Aorta (tissue), 5 donors: ENCODE measurements at places on chromosomes 3 and 15.

GRCh38 chr3:126836220-126836860 lies 132.3 kb downstream of the CHCHD6 start:
- H3K4me1 ChIP-seq, result no peaks in the 10 kb centered on the region
- no peak overlapping the region for H3K4me3 ChIP-seq
- no peaks in the 10 kb centered on the region for H3K27me3 ChIP-seq
- H3K27ac ChIP-seq, result no peak overlapping the region

DNA sequence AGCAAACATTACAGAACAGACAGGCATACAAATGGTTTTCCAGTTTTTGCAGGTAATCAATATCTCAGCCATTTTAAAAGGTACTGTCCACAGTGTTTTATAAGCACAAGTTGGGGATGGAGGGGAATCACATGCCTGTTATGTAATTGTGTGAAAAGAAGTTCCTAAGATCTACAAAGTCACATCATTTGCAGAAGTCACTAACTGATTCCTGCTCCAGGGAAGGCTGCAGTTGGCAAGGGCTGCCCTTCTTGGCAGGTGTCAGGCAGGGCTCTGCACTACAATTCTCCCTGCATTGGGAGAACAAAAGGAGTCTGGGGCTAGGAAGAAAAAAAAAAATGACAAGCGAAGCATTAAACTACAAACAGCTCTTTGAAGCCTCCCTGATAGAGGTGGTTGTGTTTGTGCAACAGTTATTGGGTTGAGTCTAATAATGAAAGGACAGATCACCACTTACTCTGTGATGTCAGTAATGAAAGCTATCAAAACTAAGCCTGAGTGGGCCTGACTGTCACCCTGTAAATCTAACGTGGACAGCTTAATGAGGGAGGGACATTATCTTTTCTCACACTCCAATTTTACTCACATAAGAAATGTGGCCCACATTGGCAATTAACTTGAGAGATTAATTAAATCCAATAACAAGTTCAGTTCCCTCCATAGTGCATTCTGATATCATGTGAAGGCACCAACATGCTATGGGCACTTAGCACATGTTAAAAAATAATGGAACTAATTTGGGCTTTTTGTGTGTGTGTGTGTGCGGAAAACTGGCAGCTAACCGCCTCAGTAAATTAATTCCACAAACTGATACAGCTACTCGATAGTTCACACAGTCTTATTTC lies 242.9 kb downstream of the FHIT start:
- H3K27me3 ChIP-seq, result no peaks in the 10 kb centered on the region
- H3K27ac ChIP-seq, result no peak overlapping the region
- H3K4me1 ChIP-seq, result no peaks in the 10 kb centered on the region
- H3K4me3 ChIP-seq, result no peak overlapping the region

GRCh38 chr3:82627733-82628132 lies 866.3 kb upstream of the GBE1 start:
- no peaks in the 10 kb centered on the region for H3K36me3 ChIP-seq
- H3K27me3 ChIP-seq, result no peaks in the 10 kb centered on the region
- DNase-seq, result no peak
- H3K4me3 ChIP-seq, result no peak overlapping the region
- H3K27ac ChIP-seq, result no peak overlapping the region
- no peaks in the 10 kb centered on the region for H3K4me1 ChIP-seq

DNA sequence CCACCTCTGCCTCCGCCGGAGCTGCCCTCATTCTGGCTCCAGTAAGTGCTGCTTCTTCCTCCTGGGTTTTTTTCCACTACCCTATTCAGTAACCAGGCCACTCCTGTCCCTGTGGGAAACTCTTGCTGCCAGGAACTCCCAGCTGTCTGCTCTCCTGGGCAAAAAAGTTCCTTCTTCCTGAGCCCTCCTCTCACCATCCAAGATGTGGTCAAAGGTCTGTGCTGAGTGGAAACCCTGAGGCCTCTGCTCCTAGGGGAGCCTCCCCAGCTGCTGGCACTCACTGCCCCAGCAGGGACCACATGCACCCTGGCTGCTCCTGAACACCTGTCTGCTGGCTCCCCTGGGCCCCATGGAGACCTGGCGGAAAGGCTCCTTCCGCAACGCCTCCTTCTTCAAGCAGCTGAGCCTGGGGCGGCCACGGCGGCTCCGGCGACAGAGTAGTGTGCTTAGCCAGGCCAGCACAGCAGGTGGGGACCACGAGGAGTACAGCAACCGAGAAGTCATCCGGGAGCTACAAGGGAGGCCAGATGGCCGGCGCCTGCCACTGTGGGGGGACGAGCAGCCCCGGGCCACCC lies 454 bp downstream of the C15orf62 start:
- no peak for DNase-seq
- H3K36me3 ChIP-seq, result no peaks in the 10 kb centered on the region
- H3K4me1 ChIP-seq, result no peaks in the 10 kb centered on the region
- H3K4me3 ChIP-seq, result no peak overlapping the region
- no peaks in the 10 kb centered on the region for H3K27me3 ChIP-seq
- H3K27ac ChIP-seq, result no peak overlapping the region

DNA sequence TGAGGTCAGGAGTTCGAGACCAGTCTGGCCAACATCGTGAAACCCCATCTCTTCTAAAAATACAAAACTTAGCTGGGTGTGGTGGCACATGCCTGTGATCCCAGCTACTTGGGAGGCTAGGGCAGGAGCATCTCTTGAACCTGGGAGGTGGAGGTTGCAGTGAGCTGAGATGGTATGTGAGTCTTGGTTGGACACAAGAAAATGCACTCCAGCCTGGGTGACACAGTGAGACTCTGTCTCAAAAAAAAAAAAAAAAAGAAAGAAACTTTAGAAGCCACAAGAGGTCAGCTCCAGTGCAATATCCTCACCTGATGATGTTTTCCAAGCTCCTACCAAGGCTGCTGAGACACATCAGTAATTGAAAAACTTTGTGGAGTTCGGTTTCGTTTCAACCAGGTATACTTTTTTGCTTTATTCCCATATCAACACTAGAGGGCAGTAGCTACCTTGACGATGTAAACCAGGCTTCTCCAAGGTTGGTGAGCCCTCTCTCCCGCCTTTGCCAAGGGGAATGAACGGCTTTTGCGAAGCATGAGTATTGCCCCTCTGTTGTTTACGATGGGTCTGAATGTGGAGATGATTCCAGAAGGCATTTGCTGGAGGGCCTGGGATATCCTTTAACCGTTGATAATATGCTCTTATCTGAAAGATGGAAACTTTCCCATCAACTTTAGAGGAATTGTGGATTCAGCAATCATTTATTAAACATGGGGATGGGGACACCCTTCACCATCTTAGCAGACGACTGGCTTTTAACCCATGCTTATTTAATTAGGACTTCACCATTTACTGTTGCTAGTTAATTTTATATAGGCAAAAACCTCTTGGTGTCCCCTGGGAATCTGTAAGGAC lies 202.8 kb downstream of the SV2B start:
- no peak overlapping the region for H3K4me3 ChIP-seq
- no peak overlapping the region for H3K27ac ChIP-seq
- H3K36me3 ChIP-seq, result no peaks in the 10 kb centered on the region

DNA sequence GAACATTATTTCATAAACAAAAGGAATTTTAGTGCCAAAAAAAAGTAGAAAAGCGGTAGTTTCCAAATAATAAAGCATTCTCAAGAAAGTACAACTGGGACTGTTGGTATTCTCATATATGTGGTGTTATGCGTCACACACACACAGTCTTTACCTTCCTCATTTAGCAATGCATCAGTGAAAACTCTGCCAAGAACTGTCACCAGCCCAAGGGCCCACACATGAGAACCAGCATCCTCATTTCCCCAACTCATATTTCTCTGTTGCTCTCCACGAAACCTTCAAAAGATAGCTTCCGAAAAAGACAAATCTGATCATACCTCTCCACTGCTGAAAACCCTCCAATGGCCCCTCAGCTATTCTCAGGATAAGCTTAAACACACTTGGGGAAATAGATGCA lies 150.7 kb downstream of the CADPS start:
- no peak for DNase-seq
- no peaks in the 10 kb centered on the region for H3K4me1 ChIP-seq

GRCh38 chr15:97959724-97960363 lies 659 bp upstream of the ARRDC4 start:
- no peak overlapping the region for H3K27ac ChIP-seq
- H3K36me3 ChIP-seq, result no peaks in the 10 kb centered on the region
- no peak overlapping the region for H3K4me3 ChIP-seq
- H3K4me1 ChIP-seq, result peaks cover 4% of the 10 kb centered on the region
- no peak for DNase-seq

- no peaks in the 10 kb centered on the region for H3K27me3 ChIP-seq
- H3K4me1 ChIP-seq, result no peaks in the 10 kb centered on the region
- no peak overlapping the region for H3K4me3 ChIP-seq
- H3K27ac ChIP-seq, result no peak overlapping the region
These were observed 59.1 kb downstream of the CCNL1 start for GRCh38 chr3:157100608-157101396.

DNA sequence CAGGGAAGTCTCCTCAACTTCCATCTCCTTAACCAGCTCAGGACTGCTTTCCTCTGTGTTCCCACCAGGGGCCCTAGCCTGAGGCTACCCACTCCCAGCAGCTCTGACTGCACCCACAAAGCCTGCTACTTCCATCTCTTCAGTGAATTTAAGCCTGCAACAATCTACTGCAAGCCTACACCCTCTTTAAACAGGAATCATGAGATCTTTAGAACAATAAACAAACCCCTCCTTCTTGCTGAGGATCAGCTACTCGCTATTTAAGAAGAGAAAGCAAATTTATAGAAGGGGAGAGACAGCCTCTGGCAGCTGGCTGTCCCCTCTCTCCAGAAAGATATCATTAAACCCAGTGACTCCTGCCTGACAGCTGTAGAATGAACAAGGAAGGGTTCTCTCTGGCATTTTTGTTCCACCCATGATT lies 51.9 kb downstream of the ARHGAP31 start:
- no peak overlapping the region for H3K4me3 ChIP-seq
- H3K27ac ChIP-seq, result no peak overlapping the region
- H3K27me3 ChIP-seq, result no peaks in the 10 kb centered on the region
- H3K36me3 ChIP-seq, result no peaks in the 10 kb centered on the region
- no peaks in the 10 kb centered on the region for H3K4me1 ChIP-seq

DNA sequence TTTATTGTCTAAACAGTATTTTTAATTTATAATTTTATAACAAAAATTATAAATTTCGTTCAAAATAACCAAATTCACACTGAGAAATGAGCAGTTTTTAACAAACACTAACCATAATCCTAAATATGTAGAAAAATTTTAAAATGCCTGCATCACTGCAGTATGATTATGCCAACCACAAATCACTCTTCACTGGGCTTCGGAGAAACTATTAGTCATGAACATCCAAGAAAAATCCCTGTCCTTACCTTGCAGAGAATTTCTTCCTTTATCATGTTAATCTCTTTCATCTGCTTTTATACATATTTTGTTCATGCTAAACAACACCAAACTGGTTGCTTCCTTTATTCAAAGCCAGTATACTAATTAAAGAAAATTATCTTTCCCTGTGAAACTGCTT lies 511.0 kb upstream of the ALCAM start:
- H3K4me1 ChIP-seq, result no peaks in the 10 kb centered on the region
- no peaks in the 10 kb centered on the region for H3K36me3 ChIP-seq
- no peaks in the 10 kb centered on the region for H3K27me3 ChIP-seq
- H3K27ac ChIP-seq, result no peak overlapping the region
- H3K4me3 ChIP-seq, result no peak overlapping the region

DNA sequence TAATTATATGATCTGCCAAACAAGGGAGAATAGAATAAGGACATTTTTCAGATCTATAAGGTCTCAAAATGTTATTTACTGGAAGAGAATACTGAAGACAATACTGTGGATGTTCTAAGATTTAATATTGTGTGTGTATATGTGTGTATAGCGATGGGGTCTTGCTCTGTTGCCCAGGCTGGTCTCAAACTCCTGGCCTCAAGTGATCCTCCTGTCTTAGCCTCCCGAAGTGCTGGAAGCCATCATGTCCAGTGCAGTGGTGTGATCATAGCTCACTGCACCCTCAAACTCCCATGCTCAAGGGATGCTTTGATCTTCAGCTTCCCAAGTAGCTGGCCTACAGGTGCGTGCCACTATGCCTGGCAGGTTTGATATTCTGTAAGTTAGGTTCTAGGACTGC lies 91.3 kb downstream of the NBEAL2 start:
- H3K27me3 ChIP-seq, result no peaks in the 10 kb centered on the region
- no peak overlapping the region for H3K27ac ChIP-seq
- H3K4me1 ChIP-seq, result no peaks in the 10 kb centered on the region
- H3K4me3 ChIP-seq, result no peak overlapping the region
- no peak for DNase-seq
